ENCODE measurements at places on chromosomes 6 and 20.

DNA sequence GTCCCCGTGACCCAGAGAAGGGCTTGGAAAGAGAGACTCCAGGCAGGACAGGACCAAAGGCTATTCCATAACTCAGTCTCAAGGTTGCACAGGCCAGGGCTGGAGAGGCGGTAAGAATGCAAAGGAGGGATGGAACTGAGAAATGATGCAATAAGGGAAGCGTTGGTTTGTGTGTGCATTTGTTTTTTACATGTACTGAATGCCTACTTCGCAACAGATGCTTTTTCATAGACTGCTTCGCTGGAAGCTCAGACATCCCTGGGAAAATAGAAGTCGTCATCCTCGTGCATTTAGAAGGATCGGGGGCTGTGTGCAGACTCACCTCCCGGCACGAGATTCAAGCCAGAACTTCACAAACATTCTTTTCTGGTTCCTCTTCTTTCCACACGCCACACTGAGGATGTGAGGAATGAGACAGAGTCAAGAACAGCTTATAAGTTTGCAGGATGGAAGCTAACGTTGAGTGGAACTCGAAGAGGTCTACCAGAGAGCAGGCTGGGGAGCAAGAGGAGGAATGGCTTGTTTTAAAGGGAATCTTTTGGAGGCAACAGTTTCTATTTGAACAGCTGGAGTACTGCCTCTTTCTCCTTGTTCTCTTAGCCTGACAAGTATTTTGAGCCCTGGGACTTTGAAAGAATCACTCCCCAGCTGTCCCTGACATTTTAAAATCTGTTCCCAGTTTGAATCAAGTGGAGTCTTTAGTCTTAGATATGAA is 19.3 kb upstream of the LY86 start:
- DNase-seq = no peak

DNA sequence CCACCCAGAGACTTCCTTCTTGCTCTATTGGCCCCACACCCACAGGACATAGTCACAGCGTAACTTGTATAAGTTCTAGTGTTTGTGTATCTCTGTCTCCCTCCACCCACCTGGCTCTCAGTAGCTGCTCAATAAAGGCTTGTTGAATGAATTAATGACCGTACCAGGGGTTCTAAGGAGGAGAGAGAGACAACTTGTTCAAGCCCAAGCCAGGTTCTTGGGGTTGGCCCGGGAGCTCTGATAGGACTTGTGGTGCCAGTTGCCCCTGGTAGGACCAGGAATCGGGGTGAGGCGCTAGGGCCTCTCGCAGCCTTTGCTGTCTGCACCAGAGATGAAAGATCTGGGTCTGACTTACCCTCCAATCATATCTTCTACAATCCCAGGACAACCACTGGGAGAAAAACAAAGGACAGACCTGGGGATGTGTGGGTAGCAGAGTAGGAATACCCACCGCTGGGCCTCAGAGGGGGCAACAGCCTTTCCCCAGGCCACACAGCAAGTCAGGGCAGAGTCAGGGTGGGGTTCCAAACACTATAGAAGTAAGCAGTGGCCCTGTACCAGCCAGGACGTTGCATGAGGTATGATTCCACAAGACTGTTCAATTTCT is 5.3 kb upstream of the TGM2 start:
- no peak for DNase-seq

DNA sequence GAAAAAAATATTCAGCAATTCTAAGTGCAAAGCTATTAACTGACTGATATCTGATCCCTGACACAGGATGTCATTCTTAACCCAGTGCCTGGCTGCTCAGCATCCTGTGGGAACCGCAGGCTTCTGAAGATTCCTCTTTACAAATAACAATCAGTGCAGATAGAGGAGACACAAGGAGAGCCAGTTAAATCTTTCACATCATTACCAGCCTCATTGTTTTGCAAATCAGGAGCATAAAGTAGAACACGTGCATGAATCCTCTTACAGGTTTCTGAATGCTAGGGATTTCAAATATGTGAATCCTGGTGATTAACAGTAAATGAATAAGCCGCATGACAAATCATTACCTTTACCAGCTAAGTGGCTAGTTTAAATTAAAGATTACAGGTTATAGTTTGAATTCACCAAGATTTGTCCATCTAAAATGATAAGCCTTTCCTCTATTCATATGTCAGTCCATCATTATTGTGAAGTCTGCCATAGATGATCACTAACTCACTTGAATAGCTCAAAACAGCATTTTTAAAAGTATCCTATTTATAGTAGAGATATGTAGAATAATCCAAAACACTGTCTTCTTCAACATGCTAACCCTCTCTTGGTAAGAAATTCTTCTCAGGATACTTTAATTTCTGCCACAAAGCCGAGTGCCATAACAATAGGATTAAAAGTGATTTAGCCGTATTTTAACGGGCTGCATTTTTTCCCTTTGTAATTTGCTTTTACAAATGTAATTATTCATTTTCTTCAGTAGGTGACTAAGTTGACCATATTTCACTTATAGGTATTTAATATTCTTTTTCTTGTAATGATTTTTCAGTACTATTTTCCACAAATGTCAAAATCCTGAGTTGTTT is 367.3 kb upstream of the EPHA7 start:
- no peak for DNase-seq

DNA sequence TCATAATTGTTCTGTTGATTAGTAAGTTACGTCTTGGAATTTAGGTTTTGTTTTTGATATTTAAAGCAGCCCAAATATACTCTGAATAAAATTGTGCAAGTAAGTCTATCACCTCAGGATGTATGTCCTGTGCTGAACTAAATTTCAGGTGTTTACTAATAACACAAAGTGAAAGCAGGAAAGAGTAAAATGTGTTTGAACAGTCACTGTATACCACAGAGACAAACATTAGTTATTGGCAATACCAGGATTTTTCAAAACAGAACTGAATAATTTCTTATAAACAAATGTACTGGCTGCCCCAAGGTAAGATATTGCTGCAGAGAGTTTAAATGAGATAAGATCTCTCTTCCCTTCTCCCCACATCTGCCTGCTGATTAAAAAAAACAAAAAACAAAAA is 404.7 kb upstream of the RUNX2 start:
- DNase-seq = no peak

GRCh38 chr6:2448826-2449571 is 203.6 kb upstream of the GMDS start:
- peak; percentile 81 for DNase-seq

DNA sequence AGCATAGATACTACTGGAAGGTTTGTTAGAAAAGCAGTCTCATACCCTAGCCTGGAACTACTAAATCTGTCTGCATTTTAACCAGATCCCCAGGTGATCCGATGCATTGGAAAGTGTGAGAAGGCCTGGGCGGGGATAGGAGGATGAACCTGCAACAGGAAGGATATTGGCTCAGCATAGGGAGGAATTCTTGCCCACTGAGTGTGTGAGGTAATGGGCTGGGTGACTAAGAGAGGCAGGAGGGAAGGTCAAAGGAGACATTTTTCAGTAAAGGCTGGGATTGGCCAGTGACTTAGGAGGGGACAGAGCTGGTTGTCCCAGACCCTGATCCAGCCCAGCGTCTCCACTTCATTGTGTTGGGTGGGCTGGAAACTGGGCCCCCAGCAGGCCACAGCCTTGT is 191.0 kb upstream of the LRFN2 start:
- DNase-seq = peak; percentile 14

- no peak for DNase-seq
Observed at GRCh38 chr6:159540883-159541282, 152.2 kb downstream of the SOD2 start.

- no peak for DNase-seq
Observed at GRCh38 chr6:150830439-150831165, 34.9 kb upstream of the MTHFD1L start.

GRCh38 chr6:43454290-43454695 is 1.1 kb downstream of the DLK2 start:
- DNase-seq = no peak

DNA sequence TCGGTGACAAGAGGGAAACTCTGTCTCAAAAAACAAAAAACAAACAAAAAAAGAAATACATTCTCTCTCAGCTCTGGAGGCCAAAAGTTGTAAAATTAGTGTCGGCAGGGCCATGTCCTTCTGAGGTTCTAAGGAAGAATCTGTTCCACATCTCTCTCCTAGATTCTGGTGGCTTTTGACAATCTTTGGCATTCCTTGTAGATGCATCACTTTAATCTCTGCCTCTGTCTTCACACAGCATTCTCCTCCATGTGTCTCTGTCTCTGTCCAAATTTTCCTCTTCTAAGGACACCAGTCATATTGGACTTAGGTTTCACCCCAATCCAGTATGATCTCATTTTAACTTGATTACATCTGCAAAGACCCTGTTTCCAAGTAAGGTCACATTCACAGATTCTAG is 9.1 kb downstream of the PPP2R5D start:
- no peak for DNase-seq

DNA sequence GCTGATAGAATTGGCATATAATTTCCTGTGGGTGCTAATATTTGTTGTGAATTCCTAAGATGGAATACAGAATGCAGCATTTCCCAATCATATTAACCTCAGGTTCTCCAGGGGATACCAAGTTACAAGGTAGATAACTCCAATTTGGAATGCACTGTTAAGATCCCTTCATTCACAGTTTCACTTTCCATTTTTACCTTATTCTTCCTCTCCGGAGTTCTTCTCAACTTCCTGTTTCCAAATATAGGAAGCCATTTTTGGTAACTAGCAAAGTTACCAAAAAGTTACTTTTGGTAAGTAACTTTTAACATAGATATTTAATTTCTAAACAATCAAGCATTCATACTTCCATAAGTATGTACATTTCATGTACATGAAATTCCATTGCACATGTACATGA is 63.5 kb upstream of the PHACTR2 start:
- DNase-seq = no peak

GRCh38 chr6:135018052-135018451 is 36.6 kb downstream of the HBS1L start:
- DNase-seq = no peak

DNA sequence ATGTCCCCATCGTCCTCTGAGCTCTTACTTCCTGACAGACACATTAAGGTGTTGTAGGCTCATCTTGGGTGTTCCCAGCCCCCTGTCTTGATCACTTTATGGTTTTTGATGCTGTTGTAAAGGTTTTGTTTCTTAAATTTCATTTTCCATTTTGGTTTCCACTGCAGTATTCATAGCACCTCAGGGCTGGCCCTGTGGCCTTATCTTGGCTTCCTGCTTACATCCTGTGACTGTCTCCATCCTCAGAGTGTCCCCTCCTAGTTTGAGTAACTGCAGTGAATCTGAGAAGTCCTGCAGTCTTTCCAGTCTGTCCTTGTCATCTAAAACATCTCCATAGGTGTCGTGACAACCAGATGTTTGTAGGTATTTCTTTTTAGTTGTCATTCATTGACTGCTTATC is 50.9 kb downstream of the JARID2 start:
- no peak for DNase-seq

DNA sequence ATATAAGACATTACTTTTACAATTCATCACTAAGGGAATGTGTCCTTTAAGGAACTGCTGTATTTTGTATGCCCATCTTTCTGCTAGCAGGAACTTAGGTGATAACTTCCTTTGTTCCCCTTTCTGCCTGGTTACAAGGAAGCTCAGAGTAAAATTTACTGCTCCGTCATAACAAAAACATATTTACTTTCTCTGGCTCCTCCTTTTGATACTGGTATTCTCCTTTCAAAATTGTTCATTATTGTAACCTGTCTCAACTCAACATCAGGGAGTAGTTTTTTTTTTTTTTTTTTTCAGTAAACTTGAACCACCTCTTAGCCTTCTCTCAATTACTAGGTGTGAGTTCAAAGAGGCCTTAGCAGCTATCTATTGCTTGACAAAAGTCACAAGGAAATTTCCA is 37.1 kb downstream of the RIPOR2 start:
- no peak for DNase-seq

DNA sequence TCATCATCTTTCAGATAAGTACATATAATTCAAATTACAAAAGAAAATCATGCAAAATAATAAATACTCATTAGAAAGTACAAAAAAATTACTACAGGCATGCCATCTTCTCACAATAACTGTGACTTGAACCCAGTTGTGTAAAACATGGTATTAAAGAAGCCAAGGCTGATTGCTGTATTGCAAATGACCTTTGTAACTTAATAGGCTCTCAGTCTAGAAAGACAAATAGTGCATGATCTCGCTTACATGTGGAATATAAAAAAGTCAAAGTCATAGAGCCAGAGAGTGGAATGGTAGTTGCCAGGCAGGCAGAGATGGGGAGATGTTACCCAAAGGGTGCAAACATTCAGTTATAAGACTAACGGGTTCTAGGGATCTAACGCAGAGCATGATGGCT is 626.1 kb downstream of the COL12A1 start:
- no peak for DNase-seq

- no peak for DNase-seq
Observed at GRCh38 chr6:170450916-170451761, 102.0 kb downstream of the PSMB1 start.

GRCh38 chr6:36586606-36587005 is 7.6 kb upstream of the SRSF3 start:
- no peak for DNase-seq

- DNase-seq = no peak
Observed at GRCh38 chr6:90253631-90254030, 43.0 kb downstream of the BACH2 start.

DNA sequence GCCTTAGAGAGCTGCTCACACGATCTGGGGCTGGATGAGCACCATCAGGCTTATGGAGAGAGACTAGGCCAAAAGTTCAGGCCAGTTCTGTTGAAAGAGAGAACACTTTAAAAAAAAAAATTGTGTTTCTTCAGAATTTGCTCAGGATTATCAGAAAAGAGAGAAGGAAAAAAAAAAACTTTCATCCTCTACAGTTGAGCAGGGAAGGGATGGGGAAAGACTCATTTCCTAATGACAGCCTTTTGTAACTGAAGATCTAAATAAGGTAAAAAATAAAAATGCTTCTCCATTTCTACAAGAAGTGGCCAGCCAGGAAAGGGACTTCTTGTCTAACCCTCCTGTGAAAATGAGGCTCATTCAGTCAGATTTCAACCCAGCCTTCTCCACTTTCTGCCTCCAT is 134.8 kb downstream of the LY86 start:
- DNase-seq = no peak

GRCh38 chr6:30091577-30092381 is 16.2 kb upstream of the RNF39 start:
- DNase-seq = peak; percentile 75

- no peak for DNase-seq
Observed at GRCh38 chr6:150058231-150058792, 10.6 kb downstream of the ULBP3 start.

DNA sequence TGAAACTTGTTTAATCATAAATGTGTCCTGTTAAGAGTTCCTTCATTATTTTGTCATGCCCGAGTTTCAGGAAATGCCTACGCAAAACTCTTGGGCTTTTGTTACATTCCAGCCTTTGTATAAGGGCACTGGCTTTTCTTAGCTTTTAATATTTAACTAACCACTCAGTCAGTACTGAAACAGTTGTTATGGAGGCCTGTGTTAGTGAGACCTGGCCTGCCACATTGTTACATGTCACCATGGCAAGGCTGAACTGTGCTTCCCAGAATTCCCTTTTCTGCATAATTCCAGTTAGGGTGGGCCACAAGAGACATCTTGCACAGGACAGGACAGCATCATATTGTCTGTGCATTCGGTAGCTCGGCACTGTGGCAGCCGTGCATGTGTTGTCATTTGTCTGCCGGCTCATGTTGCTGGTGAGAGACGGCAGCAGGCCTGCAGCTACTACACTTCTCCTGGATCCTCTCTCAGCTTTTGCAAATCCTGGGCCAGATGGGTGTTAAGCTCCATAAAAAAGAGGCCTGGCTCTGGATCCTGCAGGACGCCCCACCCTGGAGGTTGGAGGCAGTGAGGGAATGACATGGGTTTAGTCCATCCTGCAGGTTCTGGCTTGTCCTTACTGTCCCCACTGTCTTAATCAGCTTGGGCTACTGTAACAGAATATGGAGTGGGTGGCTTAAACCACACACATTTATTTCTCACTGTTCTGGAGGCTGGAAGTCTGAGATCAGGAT is 128.8 kb upstream of the DTNBP1 start:
- no peak for DNase-seq
